ENCODE measurements at places on chromosomes 7 and 10. TPM values are rescaled to one million over a fixed set of nuclear protein-coding genes. Genes with fewer than 3 reads are reported as not detected.

The PLPP4 gene
- 0.18 TPM for total RNA-seq

The CHST3 gene
- 32.7 TPM for total RNA-seq

The OR2A42 gene
- total RNA-seq: not detected

The TAS2R4 gene
- 0.12 TPM for total RNA-seq

The SPDYE6 gene
- not detected for total RNA-seq

The ANKRD2 gene
- total RNA-seq: 4.4 TPM

The SLC18A3 gene
- not detected for total RNA-seq

The HOXA9 gene
- 0.68 TPM for total RNA-seq

The KLF14 gene
- total RNA-seq: 0.05 TPM

The SOSTDC1 gene
- not detected for total RNA-seq

The CRTAC1 gene
- 1.1 TPM for total RNA-seq

Data from A549 treated with RU486 at 1 μM for 4 hours (cell line).